NCI-H1694 treated with DMSO at 0.1 percent for 48 hours (cell line): ENCODE measurements at places on chromosomes 12 and 14.

- DNase-seq = no peak
These were observed 13.7 kb upstream of the TCTN2 start for GRCh38 chr12:123657211-123657610.

GRCh38 chr14:100124551-100125088, 34.8 kb downstream of the DEGS2 start:
- DNase-seq = no peak

DNA sequence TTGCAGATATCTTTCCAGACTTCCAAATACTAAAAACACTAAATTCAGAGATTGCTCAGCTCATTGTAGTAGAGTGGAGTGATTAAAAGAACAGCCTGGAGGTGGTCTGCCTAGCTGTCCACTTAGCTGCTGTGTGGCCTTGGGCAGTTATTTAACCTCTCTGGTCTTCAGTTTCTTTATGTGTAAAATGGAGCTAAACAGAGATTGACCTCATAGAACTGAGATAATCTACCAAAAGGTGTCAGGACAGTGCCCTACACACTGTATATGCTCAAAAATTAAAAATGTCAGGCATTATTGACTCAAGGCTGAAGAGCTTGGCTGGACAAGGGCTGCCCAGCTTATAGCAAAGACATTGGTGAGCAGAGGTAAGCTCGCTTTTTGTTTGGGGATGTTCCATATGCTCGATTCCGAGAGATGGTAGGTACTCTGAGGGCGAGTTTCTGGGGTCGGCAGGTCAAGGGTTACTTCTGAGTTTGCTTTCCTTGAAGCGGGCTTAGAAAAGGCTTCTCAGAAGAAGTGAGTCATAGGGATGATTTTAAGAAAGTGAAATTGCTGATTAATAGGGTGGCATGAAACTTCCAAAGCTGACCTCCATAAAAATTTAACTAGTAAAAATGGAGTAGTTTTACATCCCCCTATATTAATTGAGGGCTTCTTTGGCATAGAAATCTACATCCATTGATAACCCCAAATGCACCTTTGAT, 107.5 kb downstream of the GPATCH2L start:
- no peak for DNase-seq

DNA sequence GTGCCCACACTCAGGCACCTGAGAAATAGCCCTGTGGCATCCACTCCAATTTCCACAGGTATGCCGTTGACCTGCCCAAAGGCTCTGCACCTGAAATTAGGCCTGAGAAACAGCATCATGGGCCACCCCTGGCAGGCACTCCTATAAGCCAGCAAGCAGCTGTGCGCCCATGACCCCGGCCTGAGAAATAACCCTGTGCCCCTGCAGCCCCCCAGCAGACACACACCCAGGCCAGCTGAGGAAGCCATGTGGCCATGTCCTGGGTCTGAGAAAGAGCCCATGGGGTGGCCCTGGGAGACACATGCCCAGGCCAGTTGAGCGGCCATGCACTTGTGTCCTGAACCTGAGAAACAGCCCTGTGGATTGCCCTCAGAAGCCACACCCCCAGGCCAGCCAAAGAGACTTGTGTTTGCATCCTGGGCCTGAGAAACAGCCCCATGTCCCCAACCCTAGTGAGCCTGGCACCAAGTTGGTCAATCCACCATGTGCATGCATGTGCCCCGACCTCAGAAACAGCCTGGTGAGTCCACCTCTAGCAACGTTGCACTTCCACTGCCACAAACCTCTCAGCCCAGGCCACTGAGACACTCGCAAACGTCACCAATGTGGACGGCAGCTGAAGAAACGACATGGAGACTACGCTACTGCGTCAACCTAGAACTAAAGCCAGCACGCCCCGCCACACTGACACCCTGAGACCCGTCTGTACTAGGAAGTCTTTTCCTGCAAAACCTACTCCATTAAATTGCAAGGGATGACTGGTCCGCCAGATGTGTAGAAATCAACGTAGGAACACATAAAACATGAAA, 411.9 kb downstream of the TMEM121 start:
- no peak for DNase-seq

- no peak for DNase-seq
These were observed 108.9 kb downstream of the GPR135 start for GRCh38 chr14:59356312-59356711.

DNA sequence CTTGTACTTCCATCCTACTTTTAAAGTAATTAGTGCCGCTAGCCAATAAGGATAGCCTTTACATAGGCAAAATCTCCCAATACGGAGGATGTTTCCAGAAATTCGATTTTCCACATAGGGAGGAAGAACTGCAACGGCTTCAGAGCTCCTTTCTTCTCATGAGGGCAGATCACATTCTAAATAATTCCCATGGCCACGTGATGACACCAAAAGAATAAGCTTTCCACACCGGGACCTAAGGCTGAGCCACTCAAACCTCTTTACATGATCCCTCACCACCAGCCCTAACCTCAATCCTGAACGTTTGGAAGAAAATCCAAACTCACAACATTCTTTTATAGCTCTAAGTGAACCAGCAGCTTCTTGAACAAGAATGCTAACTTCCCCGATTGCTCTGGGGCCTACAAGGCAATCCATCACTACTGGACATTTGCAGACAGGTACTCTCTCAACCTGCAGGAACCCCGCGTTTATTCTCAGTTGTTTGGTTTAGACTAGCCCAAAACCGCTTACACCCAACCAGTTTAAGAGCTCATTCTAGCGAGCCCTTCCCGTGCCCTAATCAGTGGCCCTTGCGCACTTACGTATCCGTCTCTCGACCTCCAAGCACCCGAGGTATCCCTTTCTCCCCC, 884 bp downstream of the CAPRIN2 start:
- DNase-seq = peak; percentile 54

GRCh38 chr12:79267580-79267979, 403.0 kb downstream of the SYT1 start:
- DNase-seq = no peak

DNA sequence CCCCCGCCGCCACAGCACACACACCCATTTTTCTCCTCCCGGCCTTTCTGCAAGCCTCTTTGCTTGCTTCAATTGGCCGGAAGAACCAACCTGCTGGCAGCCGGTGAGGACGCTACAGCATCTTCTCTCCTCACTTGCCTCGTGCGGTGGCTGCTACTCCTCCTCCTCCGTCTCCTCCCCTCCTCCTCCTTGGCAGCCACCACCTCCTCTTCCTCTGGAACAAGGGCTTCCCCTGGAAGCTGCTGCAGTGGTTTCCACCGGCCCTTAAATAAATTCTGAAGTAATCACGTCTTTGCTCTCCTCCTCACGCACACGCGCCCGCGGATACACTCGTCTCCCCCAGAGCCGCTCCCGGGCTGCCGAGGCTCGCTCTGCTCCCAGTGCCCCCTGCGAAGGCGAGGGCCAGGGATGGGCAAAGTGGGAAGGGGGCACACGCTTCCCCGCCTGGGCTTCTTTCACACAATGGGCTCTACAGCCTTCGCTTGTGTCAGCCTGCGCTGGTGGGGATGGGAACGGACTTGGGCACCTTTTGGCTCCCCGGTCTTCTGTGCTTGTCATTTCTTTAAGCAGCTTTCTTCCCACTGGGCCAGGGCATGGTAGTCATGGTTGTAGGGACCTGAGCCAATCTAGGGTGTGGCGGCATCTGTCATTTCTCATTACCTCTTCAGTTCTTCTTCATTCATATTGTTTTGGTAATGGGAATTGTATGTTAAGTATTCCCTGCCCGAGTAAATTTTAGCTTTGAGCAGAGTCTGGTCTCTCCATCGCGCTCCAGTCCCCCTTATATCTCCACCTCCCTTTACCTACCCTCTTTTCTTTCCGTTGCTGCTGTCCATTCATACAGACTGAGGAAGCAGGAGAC, at the start of gene PPFIA2:
Gene PPFIA2, minus strand, starts transcription at position 161 of the 862 bp plus-strand sequence.
- peak; percentile 35 for DNase-seq

DNA sequence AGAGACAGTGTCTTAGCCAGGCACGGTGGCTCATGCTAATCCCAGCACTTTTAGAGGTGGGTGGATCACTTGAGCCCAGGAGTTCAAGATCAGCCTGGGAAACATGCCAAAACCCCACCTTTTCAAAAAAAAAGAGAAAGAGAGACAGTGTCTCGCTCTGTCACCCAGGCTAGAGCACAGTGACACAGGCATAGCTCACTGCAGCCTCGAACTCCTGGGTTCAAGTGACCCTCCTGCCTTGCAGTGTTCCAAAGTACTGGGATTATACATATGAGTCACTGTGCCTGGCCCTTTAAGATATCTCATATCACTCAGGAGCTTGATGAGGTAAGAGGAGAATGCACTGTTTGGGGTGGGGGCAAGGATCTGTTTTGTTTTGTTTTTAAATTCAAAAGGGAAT, 48.1 kb upstream of the LTBP2 start:
- no peak for DNase-seq

GRCh38 chr14:35384455-35385041, 20.0 kb downstream of the NFKBIA start:
- no peak for DNase-seq

DNA sequence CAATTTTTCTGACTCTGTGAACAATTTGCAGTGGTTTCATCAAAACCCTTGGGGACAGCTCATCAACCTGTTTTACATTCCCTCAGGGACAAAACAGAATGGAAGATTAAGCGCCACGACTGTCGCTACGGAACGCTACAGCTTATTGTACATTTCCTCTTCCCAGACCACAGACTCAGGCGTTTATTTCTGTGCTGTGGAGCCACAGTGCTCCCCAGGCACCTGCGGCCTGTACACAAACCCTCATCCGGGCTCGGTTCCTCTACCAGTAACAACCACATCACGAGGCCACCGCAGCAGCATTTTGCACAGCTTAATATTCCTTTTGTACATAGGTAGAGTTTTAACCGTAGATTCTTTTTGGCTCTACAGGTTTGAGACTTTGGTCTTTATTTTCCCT, 397.4 kb upstream of the OR4E1 start:
- DNase-seq = no peak

DNA sequence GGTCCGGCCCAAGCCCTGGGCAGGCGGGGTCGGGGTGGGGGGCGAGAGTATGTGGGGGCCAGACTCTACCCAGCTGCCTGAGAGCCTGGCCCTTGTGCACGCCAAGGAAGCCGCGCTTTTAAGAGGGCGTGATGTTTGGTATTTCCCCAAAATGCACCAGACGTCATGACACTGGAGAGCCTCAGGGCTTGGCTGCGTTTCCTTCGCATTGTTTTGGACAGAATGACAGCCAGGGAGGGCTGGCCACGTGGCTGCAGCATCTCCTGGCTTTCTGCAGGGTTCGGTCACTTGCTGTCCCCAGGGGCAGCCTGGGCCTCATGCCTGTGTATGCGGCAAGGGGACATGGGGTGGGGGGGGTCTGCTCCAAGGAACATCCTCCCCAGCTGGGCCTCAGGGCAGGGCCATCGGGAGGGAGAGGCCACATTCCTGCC, 16.1 kb upstream of the NUDT14 start:
- DNase-seq = no peak

GRCh38 chr14:65070471-65070976, 31.8 kb downstream of the MAX start:
- peak; percentile 98 for DNase-seq

DNA sequence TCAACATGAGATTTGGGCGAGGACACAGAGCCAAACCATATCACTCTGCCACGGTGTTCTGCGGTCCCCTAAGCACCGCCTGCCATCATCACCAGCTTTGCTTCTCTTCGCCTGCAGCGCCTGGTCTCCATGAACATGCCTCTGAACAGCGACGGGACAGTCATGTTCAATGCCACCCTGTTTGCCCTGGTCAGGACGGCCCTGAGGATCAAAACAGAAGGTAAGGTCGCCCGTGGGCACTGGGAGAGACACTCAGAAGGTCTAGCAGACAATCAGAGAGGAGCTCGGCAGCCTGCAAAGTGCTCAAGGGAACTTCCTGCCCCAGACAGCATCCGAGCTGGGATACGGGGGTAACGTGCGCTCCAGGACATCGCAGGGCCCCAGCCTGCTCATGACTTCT, 126.0 kb upstream of the FKBP4 start:
- DNase-seq = no peak

- no peak for DNase-seq
These were observed 133.5 kb upstream of the HIF1A start for GRCh38 chr14:61561657-61562276.

GRCh38 chr12:126874427-126875026, 1392.4 kb upstream of the TMEM132C start:
- no peak for DNase-seq

DNA sequence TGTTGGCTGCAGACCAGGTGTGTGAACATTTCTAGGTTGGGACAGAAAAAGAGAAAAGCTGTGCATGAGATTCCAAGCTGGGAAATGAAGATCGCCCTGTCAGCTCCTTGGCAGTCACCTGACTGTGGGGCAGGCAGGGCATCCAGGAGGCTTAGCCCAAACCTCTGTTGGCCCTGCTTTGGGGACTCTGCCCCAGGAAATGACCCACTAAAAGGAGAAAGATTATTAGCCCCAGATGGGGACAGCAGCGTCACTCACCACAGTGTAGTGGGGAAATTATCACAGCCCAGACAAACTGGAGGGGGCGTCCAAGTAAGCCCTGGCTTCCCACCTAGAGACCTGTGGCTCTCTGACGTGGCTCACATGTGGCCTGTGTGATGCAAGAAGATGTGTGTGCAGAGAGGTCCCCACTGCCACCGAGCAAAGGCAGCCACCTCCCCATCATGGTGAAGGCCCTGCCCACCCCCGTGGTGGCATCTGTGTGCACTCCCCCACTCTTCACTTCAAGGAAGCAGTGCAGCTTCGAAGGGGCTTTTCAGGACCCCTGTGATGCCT, 39.1 kb downstream of the DIO3 start:
- DNase-seq = no peak

DNA sequence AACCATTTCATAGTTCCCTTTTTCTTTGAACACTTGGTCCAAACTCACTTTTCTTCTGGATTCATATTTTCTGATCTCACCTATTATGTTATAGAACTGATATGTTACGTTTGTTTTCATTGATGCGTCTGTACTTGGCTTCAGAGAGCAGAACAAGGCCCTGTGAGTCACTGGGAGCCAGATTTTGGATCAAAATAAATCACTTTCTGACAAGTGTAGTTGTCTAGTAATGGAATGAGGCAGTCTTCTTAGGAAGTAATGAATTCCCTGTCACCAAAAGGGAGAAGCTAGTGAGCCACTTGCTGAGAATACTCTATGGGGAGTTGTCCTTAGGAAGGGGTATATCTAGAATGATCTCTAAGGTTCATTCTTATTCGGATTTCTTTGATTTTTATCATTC, 10.2 kb downstream of the BICD1 start:
- DNase-seq = no peak

- DNase-seq = no peak
These were observed 191.8 kb downstream of the DACT1 start for GRCh38 chr14:58829594-58829993.

- DNase-seq = no peak
These were observed 617.3 kb downstream of the RPL10L start for GRCh38 chr14:46034305-46034704.

- DNase-seq = no peak
These were observed 36.1 kb downstream of the NCOR2 start for GRCh38 chr12:124531281-124531745.

- no peak for DNase-seq
These were observed 4.7 kb downstream of the CLEC4D start for GRCh38 chr12:8517971-8518370.

DNA sequence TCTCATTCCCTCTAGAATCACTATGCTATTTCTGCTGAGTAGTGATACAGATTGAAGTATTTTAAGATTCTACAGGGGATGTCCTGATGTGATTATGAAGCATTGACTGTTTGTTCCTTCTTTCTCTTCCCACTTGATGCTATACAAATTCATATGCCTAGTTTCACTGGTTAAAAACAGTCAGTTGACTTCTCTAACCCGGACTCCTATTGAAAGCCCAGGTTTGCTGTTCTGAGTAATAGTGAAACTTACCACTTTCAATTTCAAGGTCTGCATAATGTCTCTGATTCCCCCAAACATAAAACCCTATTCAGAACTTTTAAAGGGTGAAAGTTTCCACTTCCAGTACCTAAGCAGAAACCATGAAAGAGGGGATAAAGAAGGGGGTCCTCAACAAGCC, 117.7 kb upstream of the RPL10L start:
- DNase-seq = no peak
